Activated CD8-positive, alpha-beta T cell treated with anti-CD3 and anti-CD28 coated beads for 36 hours (primary cell): ENCODE measurements at places on chromosomes 13 and 19.

DNA sequence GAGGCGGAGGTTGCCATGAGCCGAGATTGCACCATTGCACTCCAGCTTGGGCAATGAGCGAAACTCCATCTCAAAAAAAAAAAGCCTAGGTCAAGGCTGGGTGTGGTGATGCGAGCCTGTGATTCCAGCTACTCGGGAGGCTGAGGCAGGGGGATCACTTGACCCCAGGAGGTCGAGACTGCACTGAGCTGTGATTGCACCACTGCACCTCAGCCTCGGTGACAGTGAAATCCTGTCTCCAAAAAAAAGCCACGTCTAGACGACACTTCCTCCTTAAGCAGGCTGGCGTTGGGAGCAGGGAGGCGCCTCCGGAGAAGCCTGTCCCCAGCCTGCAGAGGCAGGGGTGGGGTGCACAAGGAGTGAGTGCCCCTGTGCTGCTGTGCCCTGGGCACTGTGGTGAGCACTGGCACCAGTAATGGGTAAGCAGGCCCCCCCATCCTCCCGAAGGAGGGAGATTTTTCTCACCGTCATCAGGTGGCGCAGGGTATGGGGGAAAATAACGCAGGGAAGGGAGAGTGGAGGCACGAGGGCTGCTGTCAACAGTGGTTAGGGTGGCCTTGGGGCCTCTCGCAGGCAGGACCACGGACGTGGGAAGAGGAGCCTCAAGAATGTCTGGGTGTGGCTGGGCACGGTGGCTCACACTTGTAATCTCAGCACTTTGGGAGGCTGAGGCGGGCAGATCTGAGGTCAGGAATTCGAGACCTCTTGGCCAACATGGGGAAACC, 706 bp downstream of the P2RY11 start:
- DNase-seq: peak; percentile 87

- DNase-seq: no peak
Measured at GRCh38 chr19:5918463-5919079, 4.5 kb downstream of the CAPS start.

GRCh38 chr19:35618857-35619256, 6.3 kb downstream of the HAUS5 start:
- no peak for DNase-seq

DNA sequence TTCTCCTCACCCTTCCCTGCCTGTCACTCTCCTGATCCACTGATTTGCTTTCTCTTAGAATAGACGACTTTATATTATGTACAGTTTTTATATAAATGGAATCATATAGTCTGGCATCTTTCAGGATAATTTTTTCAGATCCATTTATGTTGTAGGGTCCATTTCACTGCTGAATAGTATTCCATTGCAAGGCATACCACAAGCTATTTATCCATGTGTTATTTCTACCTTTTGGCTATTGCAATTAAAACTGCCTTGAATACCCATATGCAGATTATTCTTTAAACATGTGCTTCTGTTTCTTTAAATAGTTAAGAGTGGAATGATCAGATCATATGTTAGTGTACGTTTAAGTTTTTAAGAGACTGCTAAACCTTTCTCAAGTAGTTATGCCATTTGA, 17.8 kb upstream of the ZNF177 start:
- DNase-seq: no peak

DNA sequence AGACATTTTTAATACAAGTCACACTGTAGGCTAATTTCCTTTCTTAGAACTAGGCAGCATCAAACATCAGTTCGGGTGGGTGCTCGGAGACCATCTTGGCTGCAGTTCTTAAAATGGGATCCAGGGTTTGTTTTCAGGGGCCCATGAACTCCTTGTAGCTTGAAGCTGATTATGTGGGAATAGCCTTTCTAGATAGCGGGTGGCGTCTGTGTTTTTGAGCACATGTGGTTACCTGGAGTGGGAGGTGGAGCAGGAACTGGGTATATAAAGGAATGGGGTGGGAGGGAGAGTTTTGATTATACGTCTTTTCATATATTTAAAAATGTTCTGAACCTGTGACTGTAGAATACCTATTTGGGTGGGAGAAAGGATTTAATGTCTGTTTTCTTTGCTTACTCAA, 12.9 kb downstream of the CLPTM1 start:
- DNase-seq: no peak

DNA sequence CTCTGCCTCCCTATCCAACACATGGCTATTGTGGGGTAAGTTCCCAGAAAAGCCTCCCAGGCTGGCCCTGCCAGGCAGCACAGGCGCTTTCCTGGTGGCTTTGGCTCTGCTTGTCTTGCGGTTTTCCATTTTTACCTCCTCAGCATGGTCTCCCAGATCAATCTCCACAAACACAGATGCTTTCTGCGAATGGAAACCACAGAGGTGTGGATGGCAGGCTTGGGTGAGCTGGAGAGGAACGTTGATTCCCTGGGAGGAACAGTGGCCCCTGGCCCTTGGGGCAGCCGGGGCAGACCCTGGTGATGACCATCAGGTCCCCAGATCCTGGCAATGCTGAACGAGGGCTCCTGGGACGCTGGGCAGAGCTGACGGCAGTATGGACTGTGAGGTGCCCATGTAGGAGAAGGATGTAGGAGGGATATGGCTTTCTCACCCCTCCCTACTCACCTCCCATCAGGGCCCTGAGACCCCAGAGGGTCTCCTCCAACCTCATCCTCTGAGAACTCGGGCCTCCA, 6.6 kb downstream of the C13orf46 start:
- no peak for DNase-seq

DNA sequence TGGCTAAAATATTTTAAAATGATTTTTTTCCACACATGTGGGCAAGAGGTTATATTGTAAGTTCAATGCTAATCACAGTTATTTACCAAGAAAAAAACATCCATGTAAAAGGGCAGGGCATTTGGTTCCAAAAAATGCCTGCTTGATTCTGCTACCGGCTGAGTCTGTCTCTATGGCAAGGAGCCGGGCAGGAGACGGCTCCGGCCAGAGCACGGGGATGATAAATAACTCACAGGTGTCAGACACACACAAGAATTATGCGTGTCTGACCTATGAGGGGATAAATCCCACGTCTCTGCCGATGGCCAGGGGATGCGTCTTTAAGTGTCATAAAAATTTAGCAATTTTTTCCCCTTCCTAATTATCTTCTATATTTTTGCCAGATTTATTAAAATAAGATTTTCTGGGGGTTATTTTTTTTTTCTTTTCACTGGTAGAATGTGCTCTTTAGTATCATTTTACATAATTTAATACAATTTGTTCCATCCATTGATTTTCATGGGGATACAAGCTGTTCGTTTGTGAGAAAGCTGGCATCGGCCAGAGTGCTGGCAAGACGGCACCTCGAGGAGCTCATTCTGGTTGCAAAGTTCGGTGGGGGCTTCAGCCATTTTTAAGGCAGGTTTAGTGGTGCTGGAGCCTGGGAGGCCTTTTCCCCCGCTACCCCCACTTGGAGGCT, 253.9 kb downstream of the ZNF536 start:
- DNase-seq: no peak

- DNase-seq: no peak
Measured at GRCh38 chr19:29645491-29645867, 19.8 kb upstream of the PLEKHF1 start.

DNA sequence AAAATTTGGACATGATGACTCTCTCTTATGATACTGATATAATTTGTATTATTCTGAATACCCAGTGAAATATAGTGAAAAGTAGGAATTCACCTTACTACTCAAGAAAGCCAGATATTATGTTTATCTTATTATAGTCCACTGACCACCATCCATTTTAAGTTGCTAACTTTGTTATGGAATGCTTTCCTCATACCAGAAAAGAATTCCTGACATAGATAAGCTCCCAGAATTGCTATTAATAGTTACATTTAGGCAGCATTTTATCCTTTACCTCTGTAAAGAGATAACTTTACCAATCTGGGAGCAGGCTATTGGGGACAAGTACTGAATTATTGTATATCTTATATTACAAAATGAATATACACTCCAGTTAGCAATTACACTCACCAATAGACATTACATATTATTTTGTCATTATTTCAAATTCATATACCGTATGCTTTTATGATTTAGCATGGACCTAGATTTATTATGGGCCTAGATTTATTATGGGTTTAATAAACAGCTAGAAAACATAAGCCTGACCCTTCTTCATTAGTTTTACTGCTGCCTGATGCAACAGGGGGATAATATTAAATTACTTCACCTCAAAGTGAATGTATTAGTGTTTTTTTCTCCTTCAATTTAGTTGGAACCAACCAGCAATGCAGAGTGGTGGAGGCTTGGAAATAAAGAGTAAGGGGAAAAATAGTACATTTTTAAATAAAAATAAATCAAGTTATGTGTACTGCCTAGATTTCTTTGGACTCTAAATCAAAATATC, 1886.1 kb downstream of the PCDH9 start:
- DNase-seq: no peak

DNA sequence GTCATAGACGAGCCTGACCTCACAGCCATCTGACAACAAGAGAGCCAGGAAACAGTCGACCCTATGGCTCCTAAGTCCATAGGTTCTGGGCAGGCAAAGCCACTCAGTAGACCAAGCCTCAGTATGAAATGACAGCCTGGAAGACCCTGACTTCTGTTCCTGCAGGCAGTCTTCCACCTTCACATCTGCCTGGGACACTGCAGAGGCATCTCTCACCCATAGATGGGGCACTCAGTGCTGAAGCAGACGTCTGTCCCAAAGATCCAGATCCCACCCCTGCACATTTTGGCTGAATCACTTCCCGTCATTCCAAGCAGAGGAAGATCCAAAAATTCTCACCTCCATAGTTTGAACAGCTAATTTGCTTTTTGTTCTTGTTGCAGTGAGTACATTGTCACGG, 139.3 kb upstream of the ZNF507 start:
- no peak for DNase-seq

DNA sequence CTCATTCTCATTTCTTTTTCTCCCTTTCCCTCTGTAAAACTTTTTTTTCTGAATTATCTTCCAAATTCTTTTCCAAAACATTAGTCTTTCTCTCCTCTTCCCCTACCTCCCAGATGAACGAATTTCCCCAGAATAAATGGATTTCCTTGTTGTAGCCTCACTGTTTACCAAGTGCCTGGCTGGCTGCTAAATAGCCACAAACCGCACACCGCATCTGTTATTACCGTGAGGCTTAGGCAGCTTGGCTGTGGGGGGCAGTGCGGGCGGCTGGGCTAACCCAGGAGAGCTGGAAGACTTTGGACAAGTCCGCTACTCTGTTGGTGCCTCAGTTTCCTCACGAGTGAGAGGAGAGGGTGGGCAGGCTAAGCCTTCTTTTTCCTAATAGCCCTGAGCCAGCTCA, 10.7 kb downstream of the IL17D start:
- DNase-seq: no peak

DNA sequence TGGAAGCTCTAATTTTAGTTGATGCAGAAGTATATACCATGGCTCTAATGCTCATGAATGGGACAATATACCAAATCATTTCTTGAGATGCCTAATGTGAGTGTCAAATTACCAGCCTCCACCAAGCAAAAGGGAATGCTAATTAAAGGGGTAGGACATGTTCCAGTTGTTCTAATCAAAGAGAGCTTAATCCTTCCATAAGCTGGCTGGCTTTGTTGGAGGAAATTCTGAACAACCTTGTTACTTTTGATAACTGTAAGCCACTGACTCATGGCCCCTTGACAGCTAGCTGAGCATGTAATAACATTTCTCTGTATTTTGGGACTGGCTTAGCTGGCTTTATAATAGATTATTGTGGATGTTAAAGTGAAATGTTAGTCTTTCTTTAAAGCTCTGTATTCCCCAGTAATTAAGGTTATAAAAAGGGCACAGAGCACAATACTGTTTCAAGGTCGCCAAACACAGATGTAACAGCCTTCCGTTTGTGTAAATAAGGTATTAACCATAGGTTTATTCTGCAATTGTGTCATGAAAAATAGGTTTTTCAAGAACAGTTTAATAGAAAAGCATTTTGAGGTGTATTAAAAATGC, 1194.0 kb downstream of the PCDH9 start:
- no peak for DNase-seq

GRCh38 chr13:53159431-53159830, 130.8 kb downstream of the OLFM4 start:
- no peak for DNase-seq

DNA sequence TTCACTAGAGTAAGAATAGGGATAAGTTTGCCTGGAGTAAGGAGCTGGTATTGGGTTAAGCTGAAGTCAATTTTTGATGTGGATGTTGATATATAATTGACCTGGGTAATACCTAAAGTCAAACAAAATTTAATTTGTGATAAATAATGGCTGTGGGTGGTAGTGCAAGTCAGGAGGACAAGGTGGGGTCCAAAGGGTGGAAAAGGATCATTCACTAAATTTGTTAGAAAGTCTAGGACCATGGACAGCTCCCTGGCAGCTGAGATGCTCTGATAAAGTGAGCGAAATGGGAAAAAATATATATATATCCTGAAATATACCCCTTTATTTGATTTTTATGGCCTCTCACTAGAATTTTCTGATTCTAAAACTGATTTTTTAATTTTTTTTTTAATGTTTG, 463.5 kb downstream of the GPC6 start:
- no peak for DNase-seq

GRCh38 chr13:108304170-108305016, 34.9 kb downstream of the TNFSF13B start:
- DNase-seq: no peak

- DNase-seq: peak; percentile 66
Measured at GRCh38 chr13:99258210-99258860, at the start of gene GPR18. Gene GPR18, minus strand, starts transcription at chr13:99258379. Its CDS starts 2,507 bp downstream, at chr13:99255872.

- DNase-seq: no peak
Measured at GRCh38 chr13:89930861-89931260, 1416.6 kb upstream of the MIR17HG start.

DNA sequence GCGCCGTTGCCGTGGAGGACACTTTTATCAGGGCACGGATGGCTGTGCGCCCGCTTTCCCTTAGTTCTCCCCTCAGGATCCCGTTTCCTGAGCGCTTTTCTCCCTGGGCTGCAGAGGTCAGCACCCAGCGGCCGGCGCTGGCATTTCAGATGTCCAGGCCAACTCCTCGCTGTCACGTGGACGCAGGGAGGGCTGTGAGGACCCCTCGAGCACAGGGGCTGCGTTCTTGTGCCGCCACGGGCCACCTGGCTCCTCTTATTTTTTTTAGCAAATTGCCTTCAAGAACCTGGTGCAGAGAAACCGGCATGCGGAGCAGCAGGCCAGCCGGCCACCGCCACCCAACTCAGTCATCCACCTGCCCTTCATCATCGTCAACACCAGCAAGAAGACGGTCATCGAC, 22.3 kb downstream of the ATP4B start:
- DNase-seq: no peak

DNA sequence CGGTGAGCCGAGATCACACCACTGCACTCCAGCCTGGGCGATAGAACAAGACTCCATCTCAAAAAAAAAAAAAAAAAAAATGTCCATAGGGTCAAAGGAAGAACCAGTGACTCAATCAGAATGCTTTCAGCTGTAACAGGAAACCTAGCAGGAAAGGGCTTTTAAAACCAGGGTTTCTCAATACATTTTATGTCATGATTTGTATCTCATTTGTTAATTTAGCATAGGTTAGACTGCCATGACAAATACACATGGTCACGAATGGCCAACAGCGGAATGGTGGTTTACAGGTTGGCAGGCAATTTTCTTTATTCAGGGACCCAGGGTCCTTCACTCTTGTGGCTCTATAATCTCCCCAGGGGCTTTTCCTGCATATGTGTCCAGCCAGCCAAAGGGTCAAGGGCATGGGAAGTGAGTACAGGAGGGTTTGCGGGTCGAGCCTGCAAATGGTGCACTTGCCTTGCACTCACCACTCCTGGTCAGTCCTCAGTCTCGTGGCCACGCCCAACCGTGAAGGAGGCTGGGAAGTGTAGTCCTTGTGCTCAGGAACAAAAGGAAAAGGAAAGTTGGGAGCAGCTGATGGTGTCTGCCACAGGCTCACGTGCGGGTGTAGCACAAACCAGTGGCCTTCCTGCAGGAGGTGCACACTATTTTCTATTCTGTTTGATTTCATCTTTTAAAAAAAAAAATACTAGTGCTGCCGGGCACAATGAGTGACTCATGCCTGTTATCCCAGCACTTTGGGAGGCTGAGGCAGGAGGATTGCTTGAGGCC, 14.8 kb downstream of the DHX34 start:
- DNase-seq: no peak
